CD14-positive monocyte (primary cell): ENCODE measurements at places on chromosomes 3 and 15. TPM values are rescaled to one million over a fixed set of nuclear protein-coding genes. Genes with fewer than 3 reads are reported as not detected.

TRPC1 gene
- polyA plus RNA-seq: not detected

DNA sequence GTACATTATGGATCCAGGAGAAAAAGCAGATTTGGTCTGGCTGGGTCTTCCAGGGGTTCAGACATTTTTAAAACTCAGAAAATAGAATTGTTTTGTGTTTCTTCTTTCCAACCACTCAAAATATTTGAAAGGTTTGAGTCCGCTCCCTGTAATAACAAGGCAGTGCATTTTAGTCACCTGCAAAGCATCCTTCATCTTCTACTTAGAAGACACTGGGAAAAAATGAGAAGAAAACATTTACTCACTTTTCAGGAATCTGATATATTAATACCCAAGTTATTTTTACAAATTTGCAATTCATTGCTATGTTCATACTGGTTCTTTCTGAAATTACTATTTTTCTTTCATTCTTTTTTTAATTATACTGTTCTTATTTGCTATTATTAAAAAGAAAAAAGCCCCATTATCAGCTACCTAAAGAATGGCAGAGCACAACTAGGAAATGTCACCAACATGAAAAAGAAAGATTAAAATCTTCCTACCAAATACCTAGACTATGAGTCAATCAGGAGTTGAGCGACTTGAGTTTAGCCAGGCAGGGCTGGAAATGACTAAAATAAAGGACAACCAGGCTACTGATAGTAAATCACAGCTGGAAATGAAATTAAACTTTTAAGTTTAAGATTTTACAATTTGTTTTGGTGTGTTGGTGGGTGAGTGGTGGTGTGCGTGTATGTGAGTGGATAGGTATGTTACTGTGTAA, 280.3 kb upstream of the THBS1 start:
- H3K27ac ChIP-seq: no peak overlapping the region
- H3K36me3 ChIP-seq: no peaks in the 10 kb centered on the region
- no peak overlapping the region for H3K4me3 ChIP-seq

GRCh38 chr15:98924401-98925049, 83.1 kb downstream of the PGPEP1L start:
- no peak overlapping the region for H3K27ac ChIP-seq
- H3K36me3 ChIP-seq: peaks cover 40% of the 10 kb centered on the region
- H3K4me1 ChIP-seq: no peaks in the 10 kb centered on the region
- no peak for DNase-seq

GRCh38 chr15:36863570-36863969, 236.8 kb downstream of the MEIS2 start:
- no peaks in the 10 kb centered on the region for H3K4me1 ChIP-seq
- H3K4me3 ChIP-seq: no peak overlapping the region
- no peaks in the 10 kb centered on the region for H3K27me3 ChIP-seq
- no peak overlapping the region for H3K27ac ChIP-seq
- DNase-seq: no peak

- no peaks in the 10 kb centered on the region for H3K36me3 ChIP-seq
- no peak overlapping the region for H3K4me3 ChIP-seq
- no peak for DNase-seq
- no peak overlapping the region for H3K27ac ChIP-seq
- peaks cover 35% of the 10 kb centered on the region for H3K4me1 ChIP-seq
Observed at GRCh38 chr3:143837076-143837475, 11.2 kb downstream of the SLC9A9 start.
